ENCODE measurements at places on chromosomes 7 and 10.

DNA sequence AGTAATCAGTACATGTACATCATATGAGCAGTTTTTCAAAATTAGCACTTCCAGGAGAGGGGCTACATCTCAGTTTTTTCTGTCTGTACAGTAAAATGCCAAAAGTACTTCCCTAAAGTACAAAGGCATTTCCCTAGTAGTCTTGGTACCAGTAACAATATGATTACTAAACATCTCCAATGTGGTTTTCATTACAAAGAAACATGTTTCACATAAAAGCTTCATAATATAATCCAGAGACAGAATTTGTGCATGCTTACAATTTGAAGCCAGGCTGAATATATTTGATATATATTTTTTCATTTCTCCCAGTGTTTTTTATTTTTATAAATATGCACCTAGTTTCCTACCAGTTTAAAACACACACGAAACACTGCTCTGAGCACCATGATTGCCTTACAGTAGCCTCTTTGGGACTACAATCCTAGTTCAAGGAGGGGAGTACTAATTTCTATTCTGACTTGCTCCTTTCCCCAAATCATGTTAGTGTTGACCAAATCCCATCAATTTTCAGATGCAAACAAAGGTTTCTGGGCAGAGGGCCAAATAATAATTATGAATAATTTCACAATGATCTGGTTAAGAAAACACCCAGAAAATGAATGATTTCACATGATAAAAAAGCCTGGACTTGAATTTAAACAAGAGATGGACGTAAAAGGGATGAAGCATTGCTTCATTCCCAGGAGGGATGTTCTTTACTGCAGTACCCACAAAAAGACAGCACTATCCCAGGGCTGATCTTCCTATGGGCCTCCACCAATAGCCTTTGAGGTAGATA is 201.3 kb downstream of the SLC25A13 start:
- DNase-seq, result no peak

DNA sequence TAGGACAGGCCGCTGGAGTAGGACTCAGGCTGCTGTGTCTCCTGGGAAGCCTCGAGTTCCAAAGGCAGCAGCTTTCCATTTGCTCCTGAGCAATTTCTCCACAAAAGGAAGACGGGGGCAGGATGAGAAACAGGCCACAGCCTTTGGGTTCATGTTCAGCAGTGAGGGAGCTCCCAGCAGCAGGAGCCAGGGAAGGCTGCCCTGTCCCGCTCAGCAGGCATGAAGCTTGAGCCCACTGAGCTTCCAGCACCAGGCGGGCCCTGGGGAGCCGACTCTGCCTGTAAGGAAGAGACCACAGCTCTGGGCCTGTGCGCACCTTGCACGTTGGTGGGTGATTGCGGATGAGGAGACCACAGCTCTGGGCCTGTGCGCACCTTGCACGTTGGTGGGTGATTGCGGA is 527.2 kb downstream of the TCERG1L start:
- no peak for DNase-seq

GRCh38 chr10:11208908-11209829 is 191.5 kb downstream of the CELF2 start:
- no peak for DNase-seq

DNA sequence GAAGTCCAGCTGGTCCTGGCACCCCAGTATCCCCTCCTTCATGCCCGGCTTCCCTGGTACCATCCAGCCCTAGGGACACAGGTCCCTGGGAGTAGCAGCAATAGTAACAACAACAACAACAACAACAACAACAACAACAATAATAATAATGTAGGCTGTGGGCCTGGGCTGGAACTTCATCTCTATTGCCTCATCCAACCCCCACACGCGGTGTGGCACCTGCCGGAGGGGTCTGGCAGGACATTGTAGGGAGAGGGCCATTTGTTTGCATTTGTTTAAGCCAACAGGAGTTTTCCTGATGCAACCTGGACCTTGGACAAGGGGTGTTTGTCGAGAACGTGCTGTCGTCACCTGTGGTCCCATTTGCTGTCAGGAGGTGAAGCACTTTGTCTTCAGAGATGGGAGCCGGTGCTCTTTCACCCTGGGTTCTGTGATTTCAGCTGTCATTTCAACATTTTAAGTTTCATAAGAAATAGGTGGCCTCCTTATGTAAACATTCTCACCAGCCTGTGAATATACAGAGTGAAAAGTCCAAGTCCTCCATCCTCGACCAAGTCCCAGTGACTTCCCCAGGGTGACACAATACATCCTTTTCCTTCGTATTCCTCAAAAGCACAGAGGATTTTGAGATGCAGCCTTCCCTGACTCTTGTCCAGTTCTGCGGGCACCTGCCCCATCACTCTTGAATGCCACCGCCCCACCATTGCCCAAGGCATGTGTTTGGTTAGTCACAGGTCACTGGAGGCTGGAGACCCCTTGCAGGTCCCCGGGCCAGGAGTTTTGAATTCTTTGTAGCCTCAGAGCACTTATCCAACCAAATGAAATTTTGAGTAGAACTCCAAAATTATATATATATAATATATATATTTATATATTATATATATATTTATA is 9.2 kb downstream of the LHPP start:
- no peak for DNase-seq

DNA sequence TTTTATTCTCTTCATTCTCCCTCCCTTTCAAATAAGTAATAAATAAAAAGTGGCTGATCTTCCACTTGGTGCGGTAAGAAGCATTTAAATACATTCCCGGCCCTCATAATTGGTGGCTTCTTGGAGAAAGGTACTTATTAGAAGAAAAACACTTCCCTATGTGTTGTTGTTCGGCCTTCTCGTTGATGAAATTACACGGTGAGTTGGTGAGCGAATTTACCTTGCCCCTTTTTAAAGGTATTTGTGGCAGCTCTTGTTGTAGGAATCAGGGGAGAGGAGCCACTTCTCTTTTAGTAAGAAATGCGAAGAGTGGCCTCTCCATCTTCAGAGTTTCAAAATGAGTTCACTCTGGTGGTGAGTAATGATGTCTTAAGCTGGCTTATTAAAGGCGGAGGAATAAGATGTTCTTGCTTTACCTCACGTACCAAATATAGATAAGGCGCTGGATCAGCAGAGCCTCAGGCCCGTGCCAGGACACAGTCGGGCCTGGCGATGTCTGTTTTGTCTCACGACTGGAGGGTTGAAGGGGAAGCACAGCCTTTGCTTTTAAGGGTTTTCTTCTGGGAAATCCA is 135.9 kb downstream of the CUX1 start:
- no peak for DNase-seq

GRCh38 chr10:48792687-48793096 is 108.0 kb downstream of the WDFY4 start:
- DNase-seq, result no peak

- no peak for DNase-seq
Observed at GRCh38 chr7:139041378-139042085, 5.7 kb upstream of the ZC3HAV1L start.

Measured in stimulated activated CD4-positive, alpha-beta T cell treated with anti-CD3 and anti-CD28 coated beads, Interleukin-15, amount 100 ng/mL, for 1 hour (primary cell).